ENCODE measurements at places on chromosomes 11 and 22.

DNA sequence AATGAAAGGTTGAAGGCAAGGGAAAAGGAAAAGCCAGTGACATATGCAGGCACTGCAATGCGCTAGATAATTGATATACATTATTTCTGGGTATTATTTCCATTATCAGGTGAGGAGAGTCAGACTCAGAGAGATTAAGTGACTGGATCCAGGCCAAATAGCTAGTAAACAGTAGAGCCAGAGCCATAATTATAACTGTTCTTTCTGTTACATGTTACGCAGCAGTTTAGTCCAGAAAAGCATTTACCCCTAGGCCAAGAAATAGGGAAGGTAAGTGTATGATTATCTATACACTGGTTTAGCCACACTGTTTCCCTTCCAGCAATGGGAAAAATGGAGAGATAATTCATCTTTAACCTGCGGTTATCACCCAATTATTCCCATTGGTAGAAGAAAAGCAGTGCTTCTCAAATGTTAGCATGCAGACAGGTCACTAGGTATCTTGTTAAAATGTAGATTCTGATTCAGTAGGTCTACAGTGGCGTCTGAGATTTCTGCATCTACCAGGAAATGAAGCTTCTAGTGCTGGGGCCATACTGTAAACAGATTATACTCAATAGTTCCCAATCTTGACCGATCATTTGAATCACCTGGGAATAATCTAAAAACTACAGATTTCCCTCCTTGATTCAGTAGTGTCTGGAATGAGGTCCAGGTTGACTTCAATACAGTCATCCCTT, 69.4 kb downstream of the RBFOX2 start:
- DNase-seq = no peak

GRCh38 chr22:20587206-20587958, 80.0 kb downstream of the MED15 start:
- DNase-seq = no peak

DNA sequence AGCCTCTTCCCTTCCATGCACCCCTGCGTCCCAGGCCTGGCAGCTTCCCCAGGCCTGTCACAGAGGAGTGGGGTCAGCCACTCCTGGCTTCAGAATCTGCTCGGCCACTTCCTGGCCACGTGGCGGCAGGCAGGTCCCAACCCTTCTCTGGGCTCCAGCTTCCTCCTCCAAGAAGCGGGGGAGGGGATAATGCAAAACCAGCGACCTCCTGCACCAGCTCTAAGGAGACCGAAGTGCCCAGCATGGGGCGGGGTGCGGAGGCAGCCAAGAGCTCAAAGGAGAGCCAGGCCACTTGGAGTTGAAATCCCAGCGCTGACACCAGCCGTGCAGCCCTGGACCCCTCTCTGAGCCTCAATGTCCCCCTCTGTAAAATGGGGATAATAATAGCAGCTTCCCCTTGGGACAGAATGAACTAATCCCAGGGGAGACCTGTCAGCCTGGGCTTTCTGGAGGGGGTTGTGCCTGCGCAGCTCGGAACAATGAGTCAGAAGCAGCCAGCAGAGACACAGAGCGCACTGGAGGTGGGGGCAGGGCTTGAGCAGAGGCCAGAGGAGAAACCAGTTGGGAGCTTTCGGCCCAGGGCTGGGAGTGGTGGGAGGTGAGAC, 22.8 kb upstream of the PICK1 start:
- DNase-seq = no peak

- no peak for DNase-seq
Measured at GRCh38 chr22:27934069-27934468, 15.0 kb upstream of the PITPNB start.

GRCh38 chr11:118699506-118700220, 20.2 kb upstream of the TREH start:
- no peak for DNase-seq

GRCh38 chr22:42797011-42797410, 60.1 kb downstream of the ARFGAP3 start:
- DNase-seq = no peak

DNA sequence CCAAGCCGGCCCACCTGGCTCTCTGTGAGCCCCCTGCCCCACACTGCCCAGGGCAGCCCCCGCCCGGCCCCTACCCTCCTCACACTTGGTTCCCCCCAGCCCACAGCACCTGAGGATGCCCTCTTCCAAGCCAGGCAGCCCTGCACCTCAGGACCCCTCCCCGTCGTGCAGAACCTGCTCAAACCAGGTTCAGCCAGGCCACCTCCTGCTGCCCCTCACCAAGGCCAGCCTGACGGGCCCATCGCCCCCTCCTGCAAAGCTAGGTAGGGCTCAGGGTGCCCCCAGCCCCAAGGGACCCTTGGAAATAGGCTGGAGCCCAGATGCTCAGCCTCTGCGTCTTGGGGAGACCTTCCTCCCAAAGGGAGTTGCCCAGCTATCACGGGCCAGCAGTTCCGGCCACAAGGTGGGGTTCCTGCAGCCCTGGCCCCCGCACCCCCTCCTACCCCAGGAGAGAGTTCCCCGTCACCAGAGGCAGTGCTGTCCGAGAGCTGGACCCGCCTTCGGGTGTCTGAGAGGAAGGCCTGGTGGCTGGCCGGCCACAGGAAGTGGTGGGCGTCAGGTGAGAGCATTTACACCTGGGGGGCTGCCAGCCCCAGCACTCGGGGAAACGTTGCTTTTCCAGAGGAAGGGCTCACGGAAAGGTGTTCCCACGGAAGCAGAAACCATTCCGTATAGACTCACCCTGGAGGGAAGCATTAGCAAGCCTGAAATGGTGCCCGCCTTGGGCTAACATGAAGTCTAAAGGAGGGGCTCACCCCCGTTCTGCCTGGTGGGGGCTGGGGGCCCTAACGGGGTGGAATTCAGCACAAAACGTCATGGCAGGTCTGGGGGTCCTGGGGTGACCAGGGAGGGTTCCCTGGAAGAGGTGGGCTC, 3.2 kb upstream of the SYT8 start:
- no peak for DNase-seq

DNA sequence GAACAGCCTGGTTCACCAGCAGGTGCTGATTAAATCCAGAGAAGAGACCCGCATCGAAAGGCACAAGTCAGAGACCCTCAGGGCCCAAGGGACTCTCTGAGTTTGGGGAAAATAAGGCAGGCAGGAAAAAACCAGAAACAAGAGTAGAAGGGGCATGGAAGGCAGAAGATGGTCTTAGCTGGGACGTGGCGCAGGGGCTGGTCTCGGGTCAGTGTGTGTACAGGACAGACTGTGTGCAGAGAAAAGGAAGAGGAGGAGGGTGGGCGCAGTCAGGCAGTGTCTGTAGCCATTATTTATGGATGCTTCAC, 31.3 kb downstream of the PPP2R1B start:
- DNase-seq = no peak

- no peak for DNase-seq
Measured at GRCh38 chr11:109435121-109435742, 13.2 kb downstream of the C11orf87 start.

DNA sequence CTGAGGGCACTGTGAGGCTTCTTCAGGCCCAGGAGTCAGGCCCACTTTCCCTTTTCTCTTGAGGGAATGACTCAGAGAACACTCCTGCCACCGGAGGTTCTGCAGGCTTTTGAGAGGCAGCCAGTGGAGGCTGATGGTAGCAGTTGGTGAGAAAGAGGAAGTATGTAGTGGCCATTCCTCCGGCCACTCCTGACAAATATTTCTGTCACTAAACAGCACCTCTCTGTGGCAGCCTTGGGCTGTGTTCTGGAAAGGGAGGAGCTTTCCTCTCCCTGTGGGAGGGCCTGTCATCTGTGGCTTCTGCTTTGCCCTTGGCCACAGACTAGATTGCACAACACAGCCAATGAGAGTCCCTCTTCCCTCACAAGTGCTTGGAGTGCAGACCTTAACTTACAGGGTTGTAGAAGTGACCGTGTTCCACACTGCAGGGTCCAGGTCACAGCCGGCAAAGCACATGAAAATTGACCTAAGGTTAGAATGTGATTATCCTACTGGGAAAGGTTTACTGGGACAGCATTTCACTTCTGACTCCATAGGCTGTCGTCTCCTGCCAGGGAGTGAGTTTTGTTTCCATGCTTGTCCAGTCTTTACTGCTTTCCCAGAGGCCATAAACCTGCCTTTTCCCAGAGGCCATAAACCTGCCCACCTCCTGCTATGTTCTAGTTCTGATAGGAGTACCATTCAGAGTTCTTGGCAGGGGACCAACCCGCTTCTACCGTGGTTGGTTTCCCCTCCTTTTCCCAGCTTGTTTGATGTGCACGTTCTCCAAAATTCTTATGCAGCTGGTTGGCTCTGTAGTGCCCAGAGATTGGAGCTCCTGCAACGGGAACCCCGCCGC, 33.3 kb downstream of the MARK2 start:
- no peak for DNase-seq

GRCh38 chr11:3134651-3135480, 30.2 kb downstream of the OSBPL5 start:
- DNase-seq = no peak

DNA sequence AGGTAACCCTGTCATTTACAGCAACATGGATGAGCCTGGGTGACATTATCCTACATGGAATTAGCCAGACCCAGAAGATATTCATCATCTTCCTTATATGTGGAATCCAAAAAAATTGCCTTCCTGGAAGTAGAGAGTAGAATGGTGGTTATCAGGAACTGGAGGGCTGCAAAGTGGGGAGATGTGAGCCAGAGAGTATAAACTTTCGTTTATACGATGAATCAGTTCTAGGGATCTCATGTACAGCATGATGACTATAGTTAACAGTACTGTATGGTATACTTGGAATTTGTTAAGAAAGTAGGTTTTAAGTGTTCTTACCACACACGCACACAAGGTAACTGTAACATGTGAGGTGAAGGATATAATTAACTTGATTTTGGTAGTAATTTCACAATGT, 79.1 kb downstream of the TBC1D22A start:
- no peak for DNase-seq

- no peak for DNase-seq
Measured at GRCh38 chr11:72719144-72719543, 33.1 kb downstream of the ARAP1 start.

- no peak for DNase-seq
Measured at GRCh38 chr11:86641537-86642261, 30.7 kb downstream of the ME3 start.

- DNase-seq = no peak
Measured at GRCh38 chr11:22477312-22477711, 139.1 kb downstream of the SLC17A6 start.

GRCh38 chr11:57681168-57681567, 13.3 kb downstream of the ZDHHC5 start:
- no peak for DNase-seq

DNA sequence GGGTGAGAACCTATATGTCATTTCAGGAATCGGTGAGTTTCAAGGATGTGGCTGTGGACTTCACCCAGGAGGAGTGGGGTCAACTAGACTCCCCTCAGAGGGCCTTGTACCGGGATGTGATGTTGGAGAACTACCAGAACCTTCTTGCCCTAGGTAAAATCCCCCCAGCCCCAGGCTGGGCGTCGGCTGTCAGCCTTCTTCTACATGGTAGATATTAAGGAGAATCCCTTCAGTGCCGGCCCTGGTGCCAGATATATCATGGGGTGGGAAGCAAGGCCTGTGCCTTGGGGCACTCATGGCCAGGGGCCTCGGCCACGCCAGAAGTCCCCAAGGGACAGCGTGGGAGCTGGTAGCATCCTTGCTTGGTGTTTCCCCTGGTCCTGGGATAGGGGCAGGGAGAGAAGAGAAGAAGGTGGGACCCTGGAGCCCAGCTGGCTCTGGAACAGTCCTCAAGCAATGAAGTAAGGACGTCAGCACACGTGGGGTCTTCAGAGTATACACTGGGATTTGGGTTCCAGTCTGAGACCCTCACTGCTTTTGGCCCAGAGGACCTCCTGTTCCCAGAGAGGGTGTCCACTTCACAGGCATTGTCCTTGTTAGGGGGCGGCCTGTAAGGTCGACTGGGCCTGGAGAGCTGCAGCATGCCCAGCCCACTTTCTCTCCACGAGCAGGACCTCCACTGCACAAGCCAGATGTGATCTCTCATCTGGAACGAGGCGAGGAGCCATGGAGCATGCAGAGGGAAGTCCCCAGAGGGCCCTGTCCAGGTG, 6.8 kb downstream of the ZNF74 start:
- no peak for DNase-seq

DNA sequence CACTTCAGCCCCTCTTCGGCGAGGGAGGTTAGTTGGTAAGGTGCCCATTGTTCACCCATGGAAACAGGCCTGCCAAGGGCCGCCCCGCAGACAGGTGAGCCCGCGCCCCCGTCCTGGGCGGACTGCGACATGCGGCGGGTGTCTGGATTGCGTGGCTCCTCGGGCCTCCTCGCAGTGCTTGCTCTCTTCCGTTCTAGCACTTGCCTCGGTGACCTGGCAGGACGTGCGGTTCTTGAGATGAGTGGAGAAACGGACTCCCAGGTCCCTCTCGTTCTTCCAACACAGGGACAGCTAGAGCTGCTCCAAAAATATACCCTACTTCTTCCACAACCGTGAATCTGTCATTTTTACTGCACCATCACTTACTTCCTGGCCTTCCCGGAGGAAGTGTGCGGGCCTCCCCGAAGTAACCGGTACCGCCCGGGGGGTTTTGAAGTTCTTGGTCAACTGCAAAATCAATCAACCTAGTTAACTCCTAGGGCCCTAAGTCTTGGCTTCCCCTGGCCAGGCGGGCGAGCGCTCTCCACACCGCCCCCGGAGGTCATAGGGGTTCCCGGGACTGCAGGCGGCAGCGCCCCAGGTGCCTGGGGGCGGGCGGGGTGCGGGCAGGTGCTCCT, 745 bp upstream of the ZBTB44 start:
- DNase-seq = peak; percentile 11

GRCh38 chr11:32960553-32961164, 55.0 kb upstream of the DEPDC7 start:
- DNase-seq = no peak

DNA sequence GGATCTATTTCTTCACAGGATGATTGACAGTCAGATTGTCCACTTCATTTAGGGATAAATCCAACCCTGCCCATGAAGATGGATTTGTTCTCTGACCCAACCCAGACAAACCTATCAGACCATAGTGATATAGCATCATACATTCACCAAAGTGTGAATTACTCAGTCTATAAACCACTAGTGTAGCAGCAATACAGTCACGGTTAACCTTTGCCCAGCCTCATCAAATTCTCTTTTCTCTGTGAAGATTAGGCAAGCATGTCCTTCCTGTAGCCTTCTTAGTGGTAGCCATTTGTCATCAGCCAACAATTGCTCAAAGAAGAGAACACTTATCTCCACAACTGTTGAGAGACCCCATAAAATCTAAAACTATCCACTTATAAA, 14.4 kb upstream of the BIRC2 start:
- no peak for DNase-seq

GRCh38 chr11:86918973-86919372, 36.2 kb downstream of the FZD4 start:
- no peak for DNase-seq

DNA sequence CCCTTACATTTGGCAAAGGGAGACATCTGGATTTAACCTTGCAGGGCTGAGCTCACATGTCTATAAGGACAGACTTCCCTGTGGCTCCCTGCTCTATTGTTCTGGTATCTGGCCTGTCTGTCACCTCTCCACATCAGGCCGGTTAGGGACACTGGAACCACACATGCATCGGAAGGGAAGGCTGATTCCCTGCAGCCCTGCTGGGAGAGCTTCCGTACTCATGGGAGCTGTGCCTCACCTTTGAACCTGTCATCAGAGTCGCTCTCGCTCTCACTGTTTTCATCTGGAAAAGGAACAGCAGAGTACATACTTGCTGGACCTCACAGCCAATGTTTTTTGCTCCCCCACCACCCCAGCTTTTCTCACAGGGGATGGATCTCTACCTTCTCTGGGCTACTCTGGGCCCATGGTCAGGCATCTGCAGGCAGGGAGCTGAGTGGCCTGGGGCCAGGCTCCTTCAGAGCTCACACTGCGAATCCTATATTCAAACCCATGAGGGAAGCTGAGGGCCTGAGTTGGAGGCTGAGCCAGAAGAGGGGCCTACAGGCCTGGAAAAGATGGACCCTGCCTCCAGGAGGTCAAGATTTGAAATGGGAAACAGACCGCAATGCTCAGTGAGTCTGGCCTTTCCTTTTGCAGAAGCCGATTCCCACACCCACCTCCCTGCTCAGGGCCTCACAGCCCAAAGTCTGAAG, 31.3 kb downstream of the RPL27A start:
- no peak for DNase-seq
